ENCODE measurements at places on chromosomes 5 and 9.
A peak's percentile ranks its signal among the peaks of the same experiment; 100 is the strongest.

DNA sequence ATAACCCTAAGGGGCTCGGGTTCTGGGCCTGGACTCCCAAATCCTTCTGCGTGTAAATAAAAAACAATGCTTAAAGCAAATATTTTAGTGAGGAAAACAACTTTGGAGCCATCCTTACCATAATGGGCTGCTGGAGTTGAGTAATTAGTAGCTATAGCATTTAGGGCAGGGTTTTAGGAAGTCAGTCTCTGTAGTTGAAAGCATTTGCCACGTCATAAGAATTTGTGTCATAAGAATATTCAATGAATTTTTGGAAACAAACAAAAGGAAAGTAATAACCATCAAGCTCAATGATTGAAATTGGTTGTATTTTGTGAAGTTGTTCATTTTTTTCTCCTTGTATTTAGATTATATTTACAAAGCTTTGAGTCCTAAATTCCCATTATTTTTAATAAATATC, 114.8 kb upstream of the ELL2 start:
- no peak for DNase-seq

- no peak for DNase-seq
Measured at GRCh38 chr5:179608131-179608581, 15.3 kb downstream of the HNRNPH1 start.

GRCh38 chr5:152631221-152631620, 226.1 kb upstream of the NMUR2 start:
- DNase-seq = no peak

DNA sequence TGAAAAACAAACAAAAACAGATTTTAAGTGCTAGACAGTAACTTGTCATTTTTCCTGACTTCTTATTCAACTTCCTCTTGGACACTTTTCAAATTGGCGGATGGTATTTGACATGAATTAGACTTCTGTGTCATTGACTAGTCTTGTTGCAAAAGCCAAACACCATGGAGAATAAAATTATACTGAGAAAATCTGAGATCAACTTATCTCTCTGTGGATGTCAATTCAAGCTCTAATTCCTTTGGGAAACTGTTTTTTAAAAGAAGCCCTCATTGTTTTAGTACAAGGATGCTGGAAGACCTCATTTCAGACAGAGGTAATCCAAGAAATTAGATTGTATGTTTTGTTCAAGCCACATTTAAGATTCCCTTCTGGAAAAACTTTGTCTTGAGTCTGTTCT, 831.0 kb downstream of the SEMA5A start:
- no peak for DNase-seq

DNA sequence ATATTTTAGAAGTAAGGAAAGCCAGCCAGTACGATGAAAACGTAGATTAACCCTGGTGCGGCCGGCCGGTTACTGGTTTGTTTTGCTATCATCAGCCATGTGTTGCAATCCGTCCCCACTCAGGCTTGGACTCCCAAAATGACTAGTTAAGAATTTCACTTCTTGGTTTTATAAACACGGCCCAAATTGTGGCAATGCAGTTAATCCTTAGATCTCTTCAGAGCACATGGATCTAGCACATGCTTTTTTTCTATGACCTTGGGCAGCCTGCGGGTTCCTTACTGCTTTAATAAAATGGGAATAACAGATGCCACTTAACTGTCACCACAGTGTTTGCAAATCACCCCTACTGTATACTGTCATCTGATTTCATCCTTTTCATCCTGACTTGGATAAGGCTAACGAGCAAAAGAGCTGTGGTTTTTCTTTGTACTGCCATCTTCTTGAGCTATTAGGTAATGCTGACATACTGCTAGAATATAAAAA, 1.5 kb downstream of the NDFIP1 start:
- peak; percentile 35 for DNase-seq
